Body of pancreas (tissue), 4 donors: ENCODE measurements at places on chromosomes 7 and 10.

DNA sequence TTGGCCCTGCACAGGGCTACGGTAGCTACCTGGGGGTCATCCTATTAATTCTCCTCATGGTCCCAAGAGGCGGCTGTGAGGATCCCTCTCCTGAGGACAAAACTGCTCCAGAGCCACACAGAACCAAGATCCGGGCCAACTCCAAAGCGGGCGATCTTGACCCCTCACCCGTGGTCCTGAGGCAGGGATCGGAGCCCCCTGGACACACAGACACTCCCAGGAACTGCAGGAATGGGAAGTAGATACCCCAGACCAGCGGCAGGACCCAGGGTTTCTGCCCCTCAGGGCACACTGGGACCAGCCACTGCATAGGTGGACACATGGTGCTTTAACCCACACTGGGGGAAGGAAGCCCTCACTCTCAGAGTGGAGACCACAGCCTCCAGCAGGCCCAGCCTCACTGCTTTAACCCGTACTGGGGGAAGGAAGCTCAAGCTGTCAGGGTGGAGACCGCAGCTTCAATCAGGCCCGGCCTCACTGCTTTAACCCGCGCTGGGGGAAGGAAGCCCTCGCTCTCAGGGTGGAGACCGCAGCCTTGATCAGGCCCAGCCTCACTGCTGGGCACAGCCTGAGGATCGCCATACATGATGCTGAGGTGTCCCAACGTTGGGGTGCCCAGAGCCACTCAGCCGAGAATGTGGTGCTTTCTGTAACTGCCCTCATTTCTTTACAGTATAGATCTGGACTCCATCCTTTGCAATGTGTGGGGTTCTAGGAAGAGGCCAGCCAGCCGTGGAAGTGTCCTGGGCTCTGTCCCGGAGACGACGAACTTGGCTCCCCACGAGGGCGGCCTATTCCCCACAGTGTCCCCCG, 60.1 kb downstream of the DIP2C start:
- no peak for DNase-seq

DNA sequence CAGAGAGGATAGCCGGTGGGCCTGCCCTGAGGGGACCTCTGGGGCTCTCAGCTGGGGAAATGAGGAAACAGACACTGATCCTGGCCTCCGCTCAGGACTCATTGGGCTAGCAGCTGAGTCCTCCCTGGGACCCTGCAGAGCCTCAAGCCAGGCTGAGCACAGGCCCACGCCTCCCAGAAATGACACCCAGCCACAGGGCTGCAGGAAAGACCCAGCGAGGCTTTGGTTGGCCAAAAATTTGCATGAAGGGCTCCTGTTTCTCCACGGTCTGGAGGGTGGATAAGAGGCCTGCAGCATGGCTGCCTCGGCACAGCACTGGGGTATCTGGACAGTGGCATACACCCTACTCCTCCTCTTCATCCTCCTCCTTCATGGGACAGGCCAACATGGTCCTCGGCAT, 60.4 kb downstream of the ZNF33B start:
- no peak for DNase-seq

GRCh38 chr7:141362580-141363435, 188.4 kb upstream of the AGK start:
- DNase-seq, result no peak

DNA sequence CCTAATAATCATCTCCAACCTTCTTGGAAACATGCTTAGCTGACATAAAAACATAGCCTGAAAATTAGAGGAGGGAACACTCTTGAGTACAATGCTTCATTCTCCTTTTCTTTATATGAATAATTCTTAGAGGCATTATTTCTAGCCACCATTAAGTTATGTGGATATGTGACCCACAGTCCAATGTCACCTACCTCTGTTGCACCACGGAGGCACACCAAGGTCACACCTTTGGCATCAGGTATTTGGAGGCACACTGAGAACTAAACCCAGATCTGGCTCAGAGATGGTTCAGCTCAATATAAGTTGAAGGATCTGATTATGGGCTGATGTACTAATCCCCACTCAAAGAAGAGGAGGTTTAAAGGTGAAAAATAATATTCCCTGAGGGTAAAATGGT, 385.1 kb downstream of the POM121L12 start:
- DNase-seq, result no peak

- no peak for DNase-seq
Measured at GRCh38 chr7:151869968-151870918, 6.7 kb downstream of the PRKAG2 start.

- DNase-seq, result no peak
Measured at GRCh38 chr10:84176836-84177474, 3.4 kb downstream of the GPR15LG start.

DNA sequence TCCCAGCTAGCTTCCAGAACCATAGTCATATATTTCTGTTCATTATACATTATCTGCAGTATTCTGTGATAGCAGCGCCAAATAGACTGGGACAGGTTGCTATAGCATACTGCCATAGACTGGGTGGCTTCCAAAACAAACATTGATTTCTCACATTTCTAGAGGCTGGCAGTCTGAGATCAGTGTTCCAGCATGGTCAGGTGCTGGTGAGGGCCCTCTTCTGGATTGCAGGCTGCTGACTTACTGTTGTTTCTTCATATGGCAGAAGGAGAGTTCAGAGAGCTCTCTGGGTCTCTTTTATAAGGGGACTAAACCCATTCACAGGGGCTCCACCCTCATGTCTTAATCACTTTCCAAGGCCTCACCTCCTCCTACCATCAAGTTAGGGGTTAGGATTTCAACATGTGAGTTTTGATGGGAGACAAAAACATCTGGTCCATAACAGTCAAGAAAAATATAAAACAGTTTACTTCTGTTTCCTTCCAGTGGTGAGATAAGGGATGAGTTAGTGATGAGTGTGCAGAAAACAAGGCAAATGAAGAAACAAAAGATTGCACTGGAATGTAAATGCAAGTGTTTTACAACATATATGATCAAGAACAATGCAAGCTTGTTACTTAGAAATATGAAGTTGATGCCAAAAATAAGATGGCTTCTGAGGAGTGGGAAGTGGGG, 399.0 kb upstream of the C7orf33 start:
- DNase-seq, result peak; percentile 56

DNA sequence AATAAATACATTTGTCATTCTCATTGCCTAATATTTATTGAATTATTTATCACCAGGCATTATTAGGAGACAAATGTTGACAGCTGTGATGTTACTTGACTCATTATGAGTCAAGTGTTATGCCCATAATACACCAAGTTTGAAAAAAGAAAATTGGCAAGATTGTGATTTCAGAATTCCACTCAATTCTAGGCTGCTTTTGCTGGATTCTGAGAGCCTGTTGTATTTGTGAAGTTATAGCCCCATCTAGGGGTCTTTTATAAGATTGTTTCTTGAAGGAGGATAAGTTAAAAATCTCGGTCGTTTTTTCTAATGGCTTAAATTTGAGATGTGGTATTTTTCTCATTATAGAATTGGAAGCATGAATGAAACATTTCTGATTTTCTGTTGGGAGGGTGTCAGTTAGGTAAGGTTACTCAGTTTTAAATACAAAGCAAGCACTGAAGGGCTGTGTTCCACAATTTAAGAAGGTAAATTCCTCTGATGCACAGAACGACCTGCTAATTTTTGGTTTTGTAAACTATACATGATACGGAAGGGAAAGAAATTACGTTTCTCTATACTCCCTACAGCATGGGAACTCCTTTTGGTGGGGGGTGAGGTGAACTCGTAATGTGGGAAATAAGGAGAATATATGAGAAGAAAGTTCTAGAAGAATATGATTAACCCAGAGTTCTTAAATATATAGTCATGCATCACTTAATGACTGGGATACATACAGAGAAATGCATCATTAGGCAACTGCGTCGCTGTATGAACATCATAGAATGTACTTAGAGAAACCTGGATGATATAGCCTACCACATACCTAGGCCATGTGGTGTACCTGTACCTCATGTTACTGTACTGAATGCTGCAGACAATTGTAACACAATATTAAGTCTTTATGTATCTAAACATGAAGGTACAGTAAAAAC, 2.6 kb downstream of the STK31 start:
- no peak for DNase-seq

GRCh38 chr10:111390813-111391563, 314.2 kb downstream of the ADRA2A start:
- DNase-seq, result no peak

DNA sequence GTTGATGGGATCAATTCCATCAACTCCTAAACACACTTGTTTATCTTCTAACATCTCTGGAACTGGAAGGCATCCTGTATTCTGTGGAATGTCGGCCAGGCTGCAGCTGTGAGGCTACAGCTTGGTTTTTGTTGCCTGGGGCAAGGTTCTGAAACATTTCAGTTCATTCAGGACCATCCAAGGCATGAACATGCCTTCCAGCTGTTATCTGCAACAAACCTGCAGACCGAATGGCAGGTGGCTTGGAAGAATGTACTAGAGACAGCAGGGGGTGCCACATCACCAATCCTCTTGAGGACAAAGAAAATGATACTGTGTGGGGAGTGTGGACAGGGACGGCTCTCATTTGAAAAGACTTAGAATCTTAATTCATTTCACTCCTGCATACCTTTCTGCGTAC, 12.4 kb downstream of the PAPOLB start:
- no peak for DNase-seq

DNA sequence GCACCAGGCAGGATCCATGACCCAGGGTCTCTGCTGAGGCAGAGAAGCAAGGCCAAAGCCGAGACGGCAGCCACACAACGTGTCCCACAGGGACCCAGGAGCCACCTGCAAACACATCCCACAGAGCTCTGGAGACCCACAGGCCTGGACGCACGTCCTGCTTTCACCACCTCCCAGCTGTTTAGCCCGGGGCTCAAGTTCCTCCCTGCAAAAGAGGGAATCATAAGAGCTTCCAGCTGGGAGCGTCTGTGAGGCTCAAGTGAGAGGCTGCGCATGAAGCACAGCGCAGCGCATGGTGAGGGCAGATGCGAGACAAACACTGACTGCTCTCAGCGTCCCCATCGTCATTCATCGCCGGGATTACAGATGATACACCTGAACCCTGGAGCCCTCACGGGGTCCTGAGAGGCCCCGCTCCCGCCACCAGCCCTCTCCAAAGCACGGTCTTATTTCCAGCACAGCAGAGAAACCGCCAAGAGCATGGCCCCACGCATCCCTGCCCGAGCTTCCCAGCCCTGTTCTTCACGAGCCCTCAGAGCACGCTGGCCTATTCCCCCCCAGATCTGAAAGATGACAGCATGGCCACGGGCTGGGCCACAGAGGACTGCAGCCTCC, 88.7 kb downstream of the MAD1L1 start:
- no peak for DNase-seq

DNA sequence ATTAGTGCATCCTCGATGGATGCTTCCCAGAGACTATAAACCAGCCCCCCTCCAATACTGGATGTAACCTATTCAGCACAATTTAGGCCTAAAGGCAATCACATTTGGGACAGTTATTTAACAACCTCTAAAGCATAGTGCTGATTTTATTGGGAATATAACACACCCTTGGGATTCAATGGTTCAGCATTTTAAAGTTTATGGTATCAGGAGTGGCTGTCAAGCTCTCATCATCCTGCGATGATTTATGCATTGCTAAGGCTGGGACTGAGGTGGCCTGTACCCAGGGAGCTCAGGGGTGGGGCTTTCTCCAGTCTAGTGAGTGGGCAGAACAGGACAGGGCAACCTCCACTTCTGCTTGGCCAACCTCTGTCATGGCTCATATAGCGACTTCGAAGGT, 464.9 kb downstream of the INHBA start:
- DNase-seq, result no peak

DNA sequence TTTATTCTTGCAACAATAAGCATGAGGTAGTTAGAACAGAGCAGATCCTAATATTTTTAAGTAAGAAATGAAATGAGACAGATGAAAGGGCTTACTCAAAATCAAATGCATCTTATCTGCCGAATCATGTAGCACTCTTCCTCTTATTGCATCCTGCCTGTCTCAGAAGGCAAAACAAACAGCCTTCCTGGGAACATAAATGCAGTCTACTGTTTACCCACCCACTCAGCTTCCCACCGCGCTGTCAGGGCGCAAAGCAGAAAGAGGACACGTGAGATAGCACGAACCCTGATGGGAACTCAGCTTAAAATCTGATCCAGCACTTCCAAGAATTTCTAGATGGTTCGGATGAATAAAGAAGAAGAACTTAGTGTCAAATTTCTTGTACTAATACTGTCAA, 114.4 kb upstream of the CDK1 start:
- DNase-seq, result no peak
